Fibroblast of skin of left quadriceps (primary cell): ENCODE measurements at places on chromosomes 2 and 18.

- no peak for DNase-seq
Measured at GRCh38 chr2:28298406-28298805, 94.3 kb upstream of the FOSL2 start.

DNA sequence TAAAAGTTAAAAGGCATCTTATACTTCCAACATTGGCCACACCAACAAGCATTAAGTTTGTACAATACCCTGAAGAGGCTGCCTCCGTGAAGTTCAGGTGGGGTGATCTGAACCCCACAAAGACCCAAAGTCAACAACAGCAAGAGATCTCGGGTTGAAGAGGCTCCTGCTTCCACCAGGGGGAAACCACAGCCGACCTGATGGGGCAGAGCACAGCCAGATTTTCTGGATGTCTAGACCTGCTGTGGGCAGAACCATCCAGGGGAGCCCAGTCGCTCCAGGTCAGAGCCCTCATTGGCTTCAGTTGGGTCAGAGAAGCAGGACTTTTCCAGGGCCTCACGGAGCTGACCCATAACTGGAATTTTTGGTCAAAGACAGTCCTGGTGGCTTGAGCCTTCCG is 66.5 kb upstream of the ACKR3 start:
- DNase-seq, result no peak

DNA sequence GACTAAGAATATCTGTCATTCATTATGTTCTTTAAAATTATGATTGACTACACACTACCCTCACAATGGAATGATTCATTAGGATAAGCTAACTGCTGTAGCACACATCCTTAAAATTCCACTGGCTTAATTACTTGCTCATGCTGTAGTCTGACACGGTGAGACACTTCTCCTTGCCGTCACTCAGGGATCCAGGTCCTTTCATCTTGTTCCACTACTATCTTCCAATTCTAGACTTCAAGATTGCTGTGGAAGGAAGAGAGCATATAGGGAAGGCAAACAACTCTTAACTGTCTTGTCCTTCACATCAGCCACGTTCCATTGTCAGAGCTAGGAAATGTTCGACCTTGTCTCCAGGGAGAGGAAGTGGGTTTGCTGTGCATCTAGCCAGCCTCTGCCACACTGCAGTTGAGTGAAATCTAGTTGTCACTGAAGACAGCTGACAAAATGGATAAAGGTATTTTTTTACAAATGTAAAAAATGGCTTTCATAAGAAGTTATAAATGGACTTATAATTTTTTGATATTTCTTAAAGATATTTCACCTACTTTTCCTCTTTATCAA is 30.1 kb downstream of the GREB1L start:
- no peak for DNase-seq

GRCh38 chr2:70009762-70010575 is 48.5 kb upstream of the ASPRV1 start:
- DNase-seq, result no peak

DNA sequence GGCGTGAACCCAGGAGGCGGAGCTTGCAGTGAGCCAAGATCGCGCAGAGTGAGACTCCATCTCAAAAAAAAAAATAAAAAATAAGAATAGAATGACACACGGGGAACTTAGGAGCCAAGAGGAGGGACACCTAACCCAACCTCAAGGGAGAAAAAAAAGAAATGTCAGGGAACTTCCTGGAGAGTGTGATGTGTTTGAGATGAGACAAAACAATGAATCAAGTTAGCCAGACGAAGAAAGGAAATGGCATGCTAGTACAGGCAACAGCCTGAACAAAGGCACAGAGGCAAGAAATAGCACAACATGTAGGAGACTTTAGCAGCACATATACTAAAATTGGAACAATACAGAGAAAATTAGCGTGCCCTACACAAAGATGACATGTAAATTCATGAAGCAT is 36.7 kb upstream of the PAPOLG start:
- DNase-seq, result no peak

GRCh38 chr2:22842205-22842869 is 542.6 kb upstream of the KLHL29 start:
- DNase-seq, result no peak

GRCh38 chr2:26018184-26019055 is 15.5 kb upstream of the RAB10 start:
- DNase-seq, result no peak

DNA sequence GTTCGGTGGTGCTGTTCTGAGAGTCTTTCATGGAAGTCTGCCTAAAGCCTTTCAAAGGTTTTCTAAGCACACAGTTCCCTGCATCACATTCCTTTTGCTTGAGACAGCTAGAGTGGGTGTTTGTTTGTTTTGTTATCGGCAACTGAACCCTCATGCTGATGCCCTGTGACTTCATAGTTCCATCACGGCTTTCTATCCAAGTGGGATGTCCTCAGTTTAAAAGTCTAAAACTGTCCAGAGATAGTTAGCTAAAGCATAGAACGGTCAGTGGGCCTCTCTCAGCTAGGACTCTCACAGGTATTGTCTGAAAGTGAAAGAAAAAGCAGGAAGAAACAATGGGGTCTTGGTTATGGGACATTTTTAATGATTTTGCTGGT is 337.3 kb downstream of the OSR1 start:
- DNase-seq, result peak; percentile 73
